Occipital lobe (tissue), 3 donors: ENCODE measurements at places on chromosomes 5 and 9. TPM values are rescaled to one million over a fixed set of nuclear protein-coding genes. Genes with fewer than 3 reads are reported as not detected.
A peak's percentile ranks its signal among the peaks of the same experiment; 100 is the strongest.

DNA sequence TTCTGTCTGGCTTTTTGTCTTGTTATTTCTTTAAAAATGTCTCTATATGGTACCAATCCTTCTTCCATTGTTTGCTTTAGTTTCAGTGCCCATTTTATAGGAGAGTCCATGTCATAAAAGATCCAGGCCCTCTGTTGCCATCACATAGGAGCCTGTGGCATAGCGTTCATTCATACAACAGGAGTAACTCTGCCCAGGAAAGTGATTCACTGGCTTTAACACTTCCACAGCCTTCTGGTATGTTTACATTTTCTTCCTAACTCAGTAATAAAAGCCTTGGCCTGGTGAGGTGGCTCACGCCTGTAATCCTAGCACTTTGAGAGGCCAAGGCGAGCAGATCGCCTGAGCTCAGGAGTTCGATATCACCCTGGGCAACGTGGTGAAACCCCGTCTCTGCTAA lies 519.3 kb upstream of the PTGER4 start:
- no peak for DNase-seq

DNA sequence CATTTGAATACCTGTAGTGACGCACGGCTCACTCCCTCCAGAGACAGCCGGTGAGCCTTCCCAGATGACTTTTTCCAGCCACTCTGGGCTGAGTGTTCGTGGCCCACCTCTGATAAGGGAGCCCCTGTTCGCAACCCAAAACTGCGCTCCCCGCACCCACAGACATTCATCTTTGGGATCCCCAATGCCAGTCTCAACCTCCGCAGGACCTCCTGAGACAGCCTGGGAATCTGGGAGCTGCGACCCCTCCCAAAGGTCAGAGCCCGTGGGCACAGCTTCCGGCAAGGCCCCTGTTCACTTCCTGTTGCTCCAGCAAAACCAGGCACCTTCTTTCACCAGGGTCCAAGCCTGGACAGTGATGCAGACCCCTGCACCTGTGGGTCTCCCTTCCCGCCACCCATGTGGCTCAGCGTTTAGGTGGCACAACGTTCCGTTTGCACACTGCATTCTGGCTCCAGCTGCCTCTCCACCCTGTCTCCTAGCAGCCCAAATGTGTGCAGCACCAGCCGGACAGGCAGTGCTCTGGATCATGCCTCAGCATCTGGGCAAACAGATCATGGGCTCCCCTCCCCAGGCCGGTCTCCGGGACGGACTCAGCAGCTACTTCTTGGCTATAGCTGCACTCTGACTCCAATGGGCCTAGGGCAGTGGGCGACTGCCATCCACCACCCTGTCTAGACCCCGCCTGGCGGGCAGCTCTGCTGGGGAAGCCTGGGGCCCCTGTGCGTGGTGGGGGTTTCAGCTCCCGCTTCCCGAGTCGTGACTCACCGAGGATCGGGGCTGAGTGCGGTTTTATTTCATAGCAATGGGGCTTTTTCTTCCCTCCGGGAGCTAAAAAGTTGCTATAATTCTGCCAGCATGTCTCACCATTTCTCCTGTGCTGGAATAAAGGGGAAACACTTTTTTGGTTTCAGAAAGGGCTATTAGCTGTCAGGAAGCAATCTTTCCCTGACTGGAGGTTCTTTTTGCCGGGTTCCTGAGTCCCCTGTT lies 156.0 kb downstream of the OLFM1 start:
- no peak for DNase-seq

DNA sequence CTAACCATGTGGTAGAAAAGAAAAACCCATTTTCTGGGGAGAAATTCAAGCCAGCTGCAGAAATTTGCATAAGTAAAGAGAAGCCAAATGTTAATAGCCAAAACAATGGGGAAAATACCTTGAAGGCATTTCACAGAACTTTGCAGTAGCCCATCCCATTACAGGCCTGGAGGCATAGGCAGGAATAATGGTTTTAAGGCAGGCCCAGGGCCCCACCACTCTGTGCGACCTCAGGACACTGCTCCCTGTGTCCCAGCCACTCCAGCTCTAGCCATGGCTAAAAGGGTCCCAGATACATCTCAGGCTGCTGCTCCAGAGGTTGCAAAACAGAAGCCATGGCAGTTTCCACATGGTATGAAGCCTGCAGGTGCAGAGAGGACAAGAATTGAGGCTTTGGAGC lies 253.3 kb downstream of the CTNND2 start:
- DNase-seq = no peak

DNA sequence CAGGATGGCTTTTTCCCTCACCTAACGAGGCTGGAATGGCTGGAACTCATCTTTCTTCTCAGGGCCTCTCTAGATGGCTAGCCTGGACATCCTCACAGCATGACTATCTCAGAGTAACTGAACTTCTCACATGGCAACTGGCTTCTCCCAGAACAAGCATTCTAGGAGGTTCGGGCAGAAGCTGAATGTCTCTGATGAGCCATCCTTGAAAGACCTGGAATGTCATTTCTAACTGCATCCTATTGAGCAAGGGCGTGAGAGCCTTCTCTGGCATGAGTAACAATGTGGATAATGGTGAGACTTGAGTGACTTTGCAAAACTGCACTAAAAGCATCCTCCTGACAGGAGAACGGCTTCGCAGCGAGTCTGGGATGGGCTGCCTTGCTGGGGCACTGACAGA lies 487.7 kb downstream of the MAT2B start:
- no peak for DNase-seq

- DNase-seq = no peak
Measured at GRCh38 chr5:149807176-149807575, 77.1 kb downstream of the PPARGC1B start.

GRCh38 chr5:145619806-145620310 lies 215.3 kb downstream of the PRELID2 start:
- DNase-seq = no peak

- DNase-seq = no peak
Measured at GRCh38 chr5:59222687-59223511, 640.0 kb downstream of the RAB3C start.

DNA sequence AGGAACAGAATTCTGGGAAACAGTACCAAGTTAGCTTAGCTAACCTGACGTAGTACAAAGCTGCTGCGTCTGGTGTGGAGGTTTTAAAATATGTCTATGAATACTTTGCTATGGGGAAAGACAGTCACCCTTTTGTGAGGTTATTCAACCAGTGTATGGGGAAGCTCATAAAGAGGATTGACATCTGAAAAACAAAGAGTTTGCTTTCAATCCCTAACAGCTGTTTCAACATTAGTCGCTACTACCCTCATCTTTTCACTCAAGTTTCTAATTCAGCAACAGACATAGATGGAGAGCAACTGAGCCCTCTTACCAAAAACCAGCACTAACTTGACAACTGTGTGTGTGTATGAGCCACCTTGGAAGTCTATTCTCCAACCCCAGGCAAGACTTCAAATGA lies 7.8 kb upstream of the MSANTD3 start:
- DNase-seq = no peak

- no peak for DNase-seq
Measured at GRCh38 chr9:94827584-94828304, 101.2 kb downstream of the AOPEP start.

GRCh38 chr5:118029807-118030206 lies 958.5 kb downstream of the DTWD2 start:
- no peak for DNase-seq

- no peak for DNase-seq
Measured at GRCh38 chr5:10689391-10690081, 71.5 kb downstream of the DAP start.

DNA sequence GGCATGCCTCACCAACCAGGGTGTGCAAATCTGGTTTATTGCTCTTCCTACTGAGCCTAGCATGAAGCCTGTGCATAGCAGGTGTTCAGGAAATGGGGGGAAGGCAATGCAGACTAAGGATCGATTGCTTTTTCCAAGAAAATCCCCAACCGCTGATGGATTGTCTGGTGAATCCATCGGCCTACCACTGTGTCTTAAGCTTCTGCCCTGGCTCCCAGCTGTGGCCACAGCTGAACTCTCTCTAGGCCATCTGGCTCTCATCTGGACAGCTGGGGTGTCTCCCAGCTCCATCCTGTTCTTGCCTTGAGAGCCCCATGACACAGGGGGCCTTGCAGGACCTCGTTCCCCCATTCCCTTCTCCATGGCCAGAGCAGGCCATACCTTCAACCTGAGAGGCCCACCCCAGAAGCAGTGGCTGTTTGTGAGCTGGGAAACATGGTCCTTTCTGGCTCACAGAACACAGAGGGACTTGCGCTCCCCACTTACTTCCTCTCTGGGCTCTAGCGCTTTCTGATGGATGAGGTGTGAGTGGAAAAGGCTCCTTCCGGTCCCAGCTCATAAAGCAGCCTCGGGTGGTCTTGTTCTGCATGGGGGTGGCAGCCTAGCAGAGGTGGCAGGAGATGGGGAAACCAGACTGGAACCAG lies 41.8 kb downstream of the COL27A1 start:
- DNase-seq = no peak

- no peak for DNase-seq
Measured at GRCh38 chr5:43336159-43336558, 22.9 kb upstream of the HMGCS1 start.

DNA sequence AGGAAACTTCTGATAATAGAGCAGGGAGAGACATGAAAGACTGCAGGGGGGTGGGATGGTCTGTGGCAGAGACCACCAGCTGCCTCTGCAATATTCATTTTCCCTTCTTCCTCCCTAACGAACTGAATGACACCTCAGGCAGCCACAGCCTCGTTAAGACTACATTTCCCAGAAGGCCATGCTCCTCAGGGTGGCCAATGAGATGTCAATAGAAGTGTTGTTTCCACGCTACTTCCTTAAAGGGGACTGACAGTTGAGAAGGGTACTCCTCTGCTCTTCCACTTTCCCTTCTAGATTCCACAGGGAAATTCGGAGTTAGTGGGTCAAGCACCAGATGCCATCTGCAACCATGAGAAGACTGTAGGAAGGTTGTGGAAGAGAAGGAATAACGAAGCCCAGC lies 52.0 kb upstream of the DAPK1 start:
- DNase-seq = peak; percentile 56

DNA sequence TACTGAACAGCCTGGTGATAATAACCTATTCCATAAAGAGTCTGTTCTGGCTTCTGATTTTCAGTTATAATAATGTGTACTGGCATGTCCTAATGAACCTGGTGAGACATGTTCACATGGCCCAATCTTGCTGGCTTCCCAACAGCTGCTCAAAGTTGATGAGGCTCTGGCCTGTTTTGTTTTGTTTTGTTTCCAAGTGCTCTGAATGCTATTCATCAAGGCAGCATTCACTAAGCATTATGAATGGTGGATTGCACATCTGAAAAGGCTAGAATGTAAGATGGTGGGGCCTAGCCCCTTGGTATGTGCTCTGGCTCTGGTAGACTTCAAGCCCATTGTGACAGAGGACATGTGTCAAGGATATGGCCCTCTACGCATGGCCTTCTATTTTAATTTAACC lies 388.5 kb downstream of the PSAT1 start:
- DNase-seq = no peak

The MAMDC2 gene
- 3.0 TPM for total RNA-seq

The BARHL1 gene
- total RNA-seq = not detected

The KCNIP1 gene
- 14.5 TPM for total RNA-seq

The CAVIN4 gene
- total RNA-seq = 12.9 TPM

The NR5A1 gene
- under 0.01 TPM for total RNA-seq

The TSSK1B gene
- total RNA-seq = 0.16 TPM
